ENCODE measurements at places on chromosomes 7 and 10.
A peak's percentile ranks its signal among the peaks of the same experiment; 100 is the strongest.

GRCh38 chr10:30092151-30092790 is 32.9 kb upstream of the JCAD start:
- DNase-seq: no peak

GRCh38 chr10:46033602-46034011 is 3.2 kb upstream of the NCOA4 start:
- no peak for DNase-seq

DNA sequence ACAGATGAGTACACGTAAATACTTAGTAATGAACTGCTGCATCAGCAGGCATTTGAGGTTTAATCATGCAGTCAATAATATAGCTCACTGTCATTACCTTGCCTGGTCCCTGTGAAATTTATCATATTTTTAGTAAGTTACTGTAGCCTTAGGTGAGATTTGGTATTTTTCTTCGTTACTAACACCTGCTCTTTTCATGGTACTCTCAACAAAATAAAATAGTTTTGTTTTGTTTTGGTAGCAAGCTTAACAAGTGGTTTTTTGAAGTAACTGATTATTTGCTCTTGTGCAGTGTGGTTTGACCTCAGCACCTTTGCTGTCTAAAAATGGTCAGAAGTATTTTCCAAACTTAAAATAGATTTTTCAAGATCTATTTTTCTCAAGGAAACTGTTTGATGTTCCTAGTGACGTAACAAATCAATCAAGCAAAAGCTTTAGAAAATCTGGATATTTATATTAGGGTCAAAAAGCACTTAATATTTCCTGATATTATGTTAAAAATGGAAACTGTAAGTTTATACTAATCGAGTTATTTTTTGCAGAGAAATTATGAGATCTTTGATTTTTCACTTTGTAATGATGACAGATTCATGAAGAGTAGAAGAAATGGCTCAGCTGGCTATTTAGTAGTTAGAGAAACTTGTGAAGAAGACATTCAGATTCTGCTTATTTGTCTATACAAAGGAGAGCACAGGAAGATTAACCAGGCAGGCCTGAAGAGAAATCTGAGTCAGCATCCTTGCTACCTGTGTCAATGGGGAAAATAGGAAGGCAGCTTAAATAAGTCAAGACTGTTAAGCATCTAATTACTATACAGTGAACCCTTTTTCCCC is 21.0 kb upstream of the RPA3 start:
- DNase-seq: peak; percentile 46

DNA sequence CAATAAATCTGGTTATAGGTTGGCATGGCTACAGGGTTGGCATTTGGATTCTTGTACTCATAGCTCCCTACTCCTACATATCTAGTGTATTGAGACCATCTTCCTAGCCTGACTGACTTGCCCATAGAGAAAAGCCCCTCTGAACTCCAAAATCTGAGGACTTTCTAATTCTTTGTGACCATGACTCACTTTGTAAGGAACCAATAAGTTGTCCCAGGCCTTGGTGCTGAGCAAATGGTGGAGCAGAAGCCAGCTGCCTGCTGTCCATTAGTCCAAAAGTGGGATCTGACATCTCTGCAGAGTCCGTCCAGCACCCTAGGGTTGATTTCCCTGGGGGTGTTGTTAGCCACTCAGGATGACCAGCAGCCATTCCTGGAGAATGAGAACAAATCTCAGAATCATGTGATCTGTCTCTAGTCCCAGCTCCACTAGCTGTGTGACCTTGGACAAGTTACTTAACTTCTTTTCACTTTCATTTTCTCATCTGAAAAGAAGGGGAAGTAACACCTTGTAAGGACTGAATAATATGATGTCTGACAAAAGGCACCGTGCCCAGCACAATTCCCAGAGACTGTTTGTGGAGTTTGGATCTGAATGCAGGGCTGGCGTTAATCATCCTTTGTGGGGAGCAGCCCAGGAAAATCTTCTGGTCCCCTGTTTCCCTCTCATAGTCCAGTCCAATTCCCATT is 44.1 kb downstream of the MTURN start:
- no peak for DNase-seq

GRCh38 chr10:24303522-24304310 is 94.8 kb downstream of the KIAA1217 start:
- DNase-seq: no peak
